Activated CD8-positive, alpha-beta memory T cell treated with anti-CD3 and anti-CD28 coated beads for 1 hour (primary cell): ENCODE measurements at places on chromosomes 3 and 15.

DNA sequence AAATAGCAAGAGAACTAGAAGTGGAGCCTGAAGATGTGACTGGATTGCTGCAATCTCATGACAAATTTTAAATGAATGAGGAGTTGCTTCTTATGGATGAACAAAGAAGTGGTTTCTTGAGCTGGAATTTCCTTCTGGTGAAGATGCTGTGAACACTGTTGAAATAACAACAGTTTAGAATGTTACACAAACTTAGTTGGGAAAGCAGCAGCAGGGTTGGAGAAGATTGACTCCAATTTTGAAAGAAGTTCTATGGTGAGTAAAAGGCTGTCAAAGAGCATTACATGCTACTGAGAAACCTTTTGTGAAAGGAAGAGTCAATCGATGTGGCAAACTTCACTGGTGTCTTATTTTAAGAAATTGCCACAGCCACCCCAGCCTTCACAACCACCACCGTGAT lies 220.9 kb upstream of the LRRFIP2 start:
- DNase-seq: no peak

GRCh38 chr15:83854321-83854720 lies 200.4 kb downstream of the ADAMTSL3 start:
- no peak for DNase-seq

DNA sequence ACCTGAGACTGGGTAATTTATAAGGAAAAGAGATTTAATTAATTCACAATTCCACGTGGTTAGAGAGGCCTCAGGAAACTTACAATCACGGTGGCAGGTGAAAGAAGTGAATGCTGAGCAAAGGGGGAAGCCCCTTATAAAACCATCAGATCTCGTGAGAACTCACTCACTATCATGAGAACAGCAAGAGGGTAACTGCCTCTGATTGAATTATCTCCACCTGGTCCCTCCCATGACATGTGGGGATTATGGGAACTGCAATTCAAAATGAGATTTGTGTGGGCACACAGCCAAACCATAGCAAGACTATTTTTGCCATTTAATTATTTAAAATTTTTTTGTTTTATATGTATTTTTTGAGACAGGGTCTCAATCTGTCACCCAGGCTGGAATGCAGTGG lies 27.0 kb upstream of the KCTD6 start:
- no peak for DNase-seq

DNA sequence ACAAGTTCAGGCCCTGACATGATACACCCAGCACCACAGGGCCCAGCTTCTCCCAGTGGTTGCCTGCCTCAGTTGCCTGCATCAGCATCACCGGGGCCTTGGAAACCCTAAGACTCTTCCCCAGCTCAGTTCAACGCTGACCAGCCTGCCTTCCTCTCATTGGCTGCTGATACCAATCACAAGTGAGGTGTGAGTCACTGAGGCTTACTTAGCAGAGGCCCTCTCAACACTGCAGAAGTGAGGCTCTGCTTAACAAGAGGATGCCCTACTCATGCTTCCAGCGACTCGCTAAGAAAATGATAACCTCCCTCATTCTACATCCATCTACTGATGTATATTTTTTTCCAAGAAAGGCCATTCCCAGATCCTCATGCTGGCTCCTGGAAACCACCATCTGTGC lies 151.9 kb downstream of the ADAMTS17 start:
- no peak for DNase-seq

GRCh38 chr3:188861842-188862744 lies 309.7 kb upstream of the TPRG1 start:
- no peak for DNase-seq

- no peak for DNase-seq
Observed at GRCh38 chr3:180626844-180627243, 24.9 kb downstream of the TTC14 start.

DNA sequence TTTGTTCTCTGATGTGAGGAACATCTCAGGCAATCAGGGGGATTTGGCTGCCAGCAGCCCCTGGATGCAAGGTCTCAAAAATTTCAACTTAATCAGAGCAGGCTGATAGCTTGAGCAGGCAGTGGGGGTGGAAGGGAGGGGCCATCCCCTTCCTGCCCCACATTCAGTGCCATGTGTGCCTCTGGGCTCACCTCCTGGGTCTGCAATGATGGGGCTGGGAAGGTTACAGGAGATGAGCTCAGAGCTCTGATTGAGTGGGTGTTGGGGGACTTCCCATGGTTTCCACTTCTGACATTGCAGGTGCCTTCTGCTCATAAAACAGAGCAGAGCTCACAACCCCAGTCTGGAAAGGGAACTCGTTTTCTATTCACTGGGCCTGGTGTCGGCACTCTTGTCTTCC lies 37.0 kb downstream of the PARP16 start:
- no peak for DNase-seq

DNA sequence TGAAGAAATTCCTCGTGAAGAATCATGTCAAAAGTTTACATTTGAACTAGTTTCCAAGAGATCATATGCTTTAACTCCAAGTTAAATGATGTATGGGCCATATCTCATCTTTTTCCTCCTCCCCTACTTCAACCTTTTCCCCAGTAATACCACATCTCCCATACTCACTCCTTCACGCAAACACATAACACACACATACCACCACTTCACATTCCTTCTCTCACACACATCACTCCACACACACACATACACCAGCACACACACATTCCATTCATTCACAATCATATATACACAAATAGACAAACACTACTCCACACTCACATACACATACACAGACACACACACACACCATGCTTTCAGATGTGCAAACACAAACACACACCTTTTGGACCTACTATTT lies 769.0 kb upstream of the NR2F2 start:
- no peak for DNase-seq

- DNase-seq: no peak
Observed at GRCh38 chr3:59438492-59438891, 388.7 kb upstream of the CFAP20DC start.

DNA sequence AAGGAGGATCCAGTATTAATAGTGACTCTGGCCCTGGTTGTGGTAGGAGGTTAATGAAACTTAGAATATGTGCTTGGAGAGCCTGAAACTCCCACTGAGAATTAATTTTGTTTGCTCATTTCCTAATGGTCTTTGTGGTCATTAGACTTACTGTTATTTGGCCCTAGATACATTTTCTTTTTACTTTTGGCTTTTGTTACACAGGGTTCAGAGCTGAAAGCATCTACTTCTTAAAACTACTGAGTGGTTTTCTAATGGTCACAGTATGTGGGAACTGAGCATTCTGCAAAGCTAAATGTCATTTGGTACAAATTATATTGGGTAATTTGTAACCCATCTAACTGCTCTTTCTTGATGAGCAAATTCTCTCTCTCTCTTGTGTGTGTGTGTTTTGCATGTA lies 433.4 kb upstream of the IL12A start:
- no peak for DNase-seq

DNA sequence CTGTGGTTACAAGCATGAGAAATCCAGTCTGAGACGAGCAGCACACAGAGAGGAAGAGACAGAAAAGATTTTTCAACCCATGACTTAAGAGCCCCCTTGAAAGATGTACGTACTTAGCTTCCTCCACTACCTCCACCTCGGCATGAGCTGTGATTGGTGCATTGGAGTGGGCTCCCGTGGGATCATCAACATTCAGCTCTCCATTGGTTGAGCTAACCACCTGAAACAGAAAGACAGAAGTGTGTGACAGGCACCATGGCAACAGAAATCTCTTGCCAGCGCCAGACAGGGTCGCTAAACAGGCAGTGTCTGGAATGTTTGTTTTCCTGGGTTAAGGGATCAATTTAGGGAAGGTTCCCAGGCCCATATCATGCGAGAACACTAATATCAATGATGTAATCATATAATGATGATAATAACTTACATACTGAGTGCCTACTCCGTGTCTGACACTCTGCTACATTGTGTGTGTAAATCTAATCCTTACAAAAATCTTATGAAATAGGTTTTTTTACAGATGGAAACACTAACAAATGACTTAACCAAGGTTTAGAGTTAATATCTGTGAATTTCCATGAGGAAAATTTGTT lies 17.5 kb upstream of the PPIB start:
- DNase-seq: no peak

DNA sequence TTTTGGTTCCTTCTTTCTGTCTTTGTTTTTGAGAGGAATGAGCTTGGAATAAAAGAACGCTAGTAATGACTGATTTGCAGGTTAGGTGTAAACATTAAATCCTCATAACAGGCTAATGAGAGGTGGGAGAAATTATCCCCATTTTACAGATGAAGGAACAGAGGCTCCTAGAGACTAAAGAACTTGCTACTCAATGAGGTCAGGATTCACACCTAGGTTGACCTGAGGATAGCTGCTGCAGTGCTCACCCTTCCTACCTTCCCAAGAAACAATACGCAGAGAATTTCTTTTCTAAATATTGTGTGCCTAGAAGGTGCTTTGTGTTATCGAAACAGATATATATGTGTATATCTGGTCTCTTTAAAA lies 106.3 kb downstream of the IGF1R start:
- no peak for DNase-seq

DNA sequence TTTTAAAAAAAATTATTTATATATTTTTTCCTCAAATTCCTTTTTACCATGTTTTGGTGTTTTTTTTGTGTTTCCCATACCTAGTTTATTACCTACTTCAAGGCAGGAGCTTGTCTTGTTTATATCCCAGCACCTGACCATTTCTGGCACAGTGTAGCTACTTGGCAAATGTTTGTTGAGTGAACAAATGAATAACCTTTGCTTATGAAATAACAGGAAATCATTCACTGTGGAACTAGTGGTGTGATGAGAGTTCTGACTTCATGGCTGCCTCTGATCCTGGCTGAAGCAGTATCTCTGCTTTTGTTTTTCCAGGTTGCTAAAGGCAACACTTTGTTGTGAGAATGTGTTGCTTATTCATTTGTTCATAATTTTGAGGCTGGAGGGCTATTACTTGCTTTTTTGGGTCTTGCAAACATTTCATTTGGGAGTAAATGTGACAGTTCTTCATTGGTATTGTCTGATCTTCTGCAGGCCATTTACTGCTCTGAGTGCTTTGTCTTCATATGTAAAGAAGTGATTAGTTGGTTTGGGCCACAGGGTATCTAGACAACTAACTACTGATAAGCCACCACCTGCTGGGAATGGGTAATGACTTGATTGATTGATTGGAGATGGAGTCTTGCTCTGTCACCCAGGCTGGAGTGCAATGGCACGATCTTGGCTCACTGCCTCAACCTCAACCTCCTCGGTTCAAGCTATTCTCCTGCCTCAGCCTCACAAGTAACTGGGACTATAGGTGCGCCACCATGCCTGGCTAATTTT lies 5.7 kb downstream of the RAD54L2 start:
- DNase-seq: no peak

DNA sequence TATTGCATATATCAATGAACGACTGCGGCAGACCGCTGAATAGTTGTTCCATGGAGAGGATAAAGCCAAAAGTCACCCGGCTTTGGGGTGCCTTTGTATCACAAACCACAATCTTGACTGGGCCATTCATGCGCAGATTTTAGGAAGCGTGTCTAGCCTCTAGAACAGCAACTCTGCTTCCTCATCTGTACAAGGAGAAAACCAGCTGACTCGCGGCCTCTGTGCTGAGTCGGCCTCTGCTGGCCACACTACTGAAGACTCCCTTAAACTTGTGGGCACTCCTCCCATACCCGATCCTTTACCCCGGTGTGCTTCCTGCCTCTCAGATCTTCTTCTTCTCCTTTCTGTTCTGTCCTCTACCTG lies 872 bp downstream of the DLEC1 start:
- no peak for DNase-seq

GRCh38 chr3:13487403-13487802 lies 7.3 kb downstream of the HDAC11 start:
- no peak for DNase-seq

DNA sequence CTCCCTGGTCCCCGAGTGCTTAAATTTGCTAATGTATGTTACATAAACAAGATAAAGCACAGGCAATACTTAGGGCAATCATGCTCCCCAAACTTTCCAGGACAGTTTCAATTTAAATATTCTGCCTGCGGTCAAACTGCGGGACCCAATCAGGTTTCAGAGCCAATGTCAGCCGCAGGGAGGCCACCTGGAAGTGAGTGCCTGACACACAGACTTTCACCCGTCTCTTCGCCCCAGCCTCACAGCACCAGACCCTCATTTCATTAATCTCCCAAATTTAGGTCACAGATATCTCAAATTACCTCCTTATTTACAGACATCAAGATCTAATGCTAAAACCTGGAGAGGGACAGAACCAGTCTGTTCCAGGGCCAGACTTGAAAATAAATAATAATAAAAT lies 107.2 kb upstream of the ALDH1A3 start:
- no peak for DNase-seq

GRCh38 chr15:71677352-71677751 lies 133.0 kb upstream of the NR2E3 start:
- DNase-seq: no peak

DNA sequence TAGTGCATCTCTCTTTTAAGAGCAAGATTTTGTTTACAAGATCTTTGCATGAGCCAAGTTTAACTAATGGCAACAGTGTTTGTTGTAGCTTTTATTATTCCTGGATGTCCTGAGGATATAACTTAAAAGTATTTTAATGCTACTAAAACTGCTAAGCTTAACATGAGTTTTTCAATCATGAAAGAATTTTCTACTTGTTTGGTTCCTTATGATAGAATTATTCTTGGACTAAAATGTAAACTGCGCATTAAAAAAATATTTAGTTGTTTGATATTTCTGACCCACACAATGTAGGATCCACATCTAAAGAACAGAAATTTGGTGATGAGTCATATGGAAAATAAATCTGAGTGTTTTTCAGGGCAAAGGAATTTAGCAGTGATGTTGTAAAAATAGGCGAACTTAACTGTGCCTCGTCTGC lies 70.8 kb downstream of the RAP2B start:
- DNase-seq: no peak

GRCh38 chr3:38021196-38021595 lies 8.2 kb downstream of the PLCD1 start:
- no peak for DNase-seq

DNA sequence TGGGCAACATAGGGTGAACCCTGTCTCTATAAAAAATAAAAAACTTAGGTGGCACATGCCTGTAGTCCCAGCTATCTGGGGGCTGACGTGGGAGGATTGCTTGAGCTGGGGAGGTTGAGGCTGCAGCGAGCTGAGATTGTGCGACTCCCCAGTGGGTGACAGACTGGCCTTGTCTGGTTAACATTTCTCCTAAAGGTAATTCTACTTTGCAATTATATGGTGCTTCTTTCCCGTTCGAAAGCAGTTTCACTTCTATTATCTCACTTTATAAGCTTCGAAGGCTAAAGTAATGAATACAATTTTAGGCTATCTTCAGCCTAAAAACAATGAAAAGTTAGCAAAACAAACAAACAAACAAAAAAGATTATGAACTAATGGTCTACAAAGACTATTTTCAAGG lies 35.3 kb downstream of the COMMD2 start:
- DNase-seq: no peak

DNA sequence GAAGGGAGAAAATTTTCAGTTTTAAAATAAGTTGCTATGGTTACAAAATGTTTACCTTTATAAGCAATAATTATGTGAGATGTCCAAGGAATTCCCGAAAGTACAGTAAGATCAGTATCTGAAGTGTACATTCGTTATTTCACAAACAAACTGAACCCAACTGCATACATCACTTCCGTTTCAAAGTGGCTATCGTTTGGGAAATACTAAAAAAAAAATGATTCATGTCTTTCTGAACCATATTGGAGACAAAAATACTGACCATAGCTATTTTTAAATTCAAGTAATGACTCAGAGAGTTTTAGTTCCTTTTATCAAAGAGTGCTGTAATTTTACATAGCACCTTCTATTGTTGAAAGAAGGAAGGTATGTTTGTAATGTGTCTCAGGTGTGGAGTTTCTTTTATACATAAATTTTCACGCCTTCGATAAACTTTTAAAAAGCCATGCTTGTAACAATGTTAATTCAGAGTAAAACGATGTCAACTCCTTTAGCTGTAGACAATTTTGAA lies 8.0 kb upstream of the ANKRD28 start:
- DNase-seq: no peak
